ENCODE measurements at places on chromosomes 11 and 22.

DNA sequence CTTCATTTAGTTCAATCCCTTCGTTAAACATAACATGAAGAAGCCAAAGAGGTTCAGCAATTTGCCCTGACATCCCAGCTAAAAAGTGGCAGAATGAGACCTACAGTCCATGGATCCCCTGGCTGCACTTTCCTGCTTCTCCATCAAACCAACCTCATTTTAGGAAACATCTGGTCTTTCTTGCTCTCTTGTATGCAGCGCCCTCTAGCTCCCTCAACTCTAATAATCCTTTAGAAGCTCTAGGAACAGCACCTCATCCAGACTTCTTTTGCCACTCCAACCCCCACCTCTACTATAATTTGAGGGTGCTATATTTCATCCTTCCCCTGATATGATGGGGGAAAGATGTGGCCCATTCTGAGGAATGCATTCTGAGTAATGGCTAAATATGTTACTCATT lies 7.4 kb downstream of the CNTF start:
- DNase-seq = no peak

DNA sequence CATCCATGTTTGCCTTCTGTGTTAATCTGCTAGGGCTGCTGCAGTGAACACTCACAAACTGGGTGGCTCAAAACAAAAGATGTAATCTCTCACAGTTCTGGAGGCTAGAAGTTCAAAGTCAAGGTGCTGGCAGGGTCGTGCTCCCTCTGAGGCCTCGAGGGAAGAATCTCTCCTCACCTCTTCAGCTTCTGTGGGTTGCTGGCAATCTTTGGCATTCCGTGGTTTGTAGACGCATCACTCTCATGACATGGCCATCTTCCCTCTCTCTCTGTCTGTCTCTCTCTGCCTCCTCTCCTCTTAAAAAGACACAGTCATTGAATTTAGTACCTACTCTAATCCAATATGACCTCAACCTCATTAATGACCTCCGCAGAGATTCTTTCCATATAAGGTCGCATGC lies 78.8 kb downstream of the TSPAN18 start:
- DNase-seq = no peak

DNA sequence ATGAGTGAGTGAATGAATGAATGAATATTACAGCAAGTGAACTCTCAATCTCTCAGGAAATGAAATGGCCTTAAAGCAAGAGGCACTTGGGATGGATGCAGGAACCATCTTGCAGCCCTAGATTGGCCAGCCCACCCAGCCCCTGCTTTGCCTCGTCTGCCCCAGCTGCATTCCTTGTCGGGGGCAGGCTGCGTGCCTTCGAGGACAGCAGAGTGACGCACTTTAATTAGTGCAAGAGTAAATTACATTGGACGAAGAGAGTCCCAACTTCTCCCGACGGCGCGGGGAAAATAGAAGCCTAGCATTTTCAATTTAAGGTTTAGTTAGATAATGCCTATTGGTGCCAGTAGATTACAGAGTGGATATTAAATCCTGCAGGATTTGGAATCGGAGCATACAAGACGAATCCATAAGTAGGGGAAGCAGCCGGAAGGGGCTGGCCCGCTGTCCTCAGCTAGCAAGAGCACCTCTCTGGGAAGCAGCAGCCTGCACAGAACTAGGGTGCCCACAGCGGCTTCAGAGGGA lies 33.8 kb downstream of the TRIM29 start:
- DNase-seq = no peak

DNA sequence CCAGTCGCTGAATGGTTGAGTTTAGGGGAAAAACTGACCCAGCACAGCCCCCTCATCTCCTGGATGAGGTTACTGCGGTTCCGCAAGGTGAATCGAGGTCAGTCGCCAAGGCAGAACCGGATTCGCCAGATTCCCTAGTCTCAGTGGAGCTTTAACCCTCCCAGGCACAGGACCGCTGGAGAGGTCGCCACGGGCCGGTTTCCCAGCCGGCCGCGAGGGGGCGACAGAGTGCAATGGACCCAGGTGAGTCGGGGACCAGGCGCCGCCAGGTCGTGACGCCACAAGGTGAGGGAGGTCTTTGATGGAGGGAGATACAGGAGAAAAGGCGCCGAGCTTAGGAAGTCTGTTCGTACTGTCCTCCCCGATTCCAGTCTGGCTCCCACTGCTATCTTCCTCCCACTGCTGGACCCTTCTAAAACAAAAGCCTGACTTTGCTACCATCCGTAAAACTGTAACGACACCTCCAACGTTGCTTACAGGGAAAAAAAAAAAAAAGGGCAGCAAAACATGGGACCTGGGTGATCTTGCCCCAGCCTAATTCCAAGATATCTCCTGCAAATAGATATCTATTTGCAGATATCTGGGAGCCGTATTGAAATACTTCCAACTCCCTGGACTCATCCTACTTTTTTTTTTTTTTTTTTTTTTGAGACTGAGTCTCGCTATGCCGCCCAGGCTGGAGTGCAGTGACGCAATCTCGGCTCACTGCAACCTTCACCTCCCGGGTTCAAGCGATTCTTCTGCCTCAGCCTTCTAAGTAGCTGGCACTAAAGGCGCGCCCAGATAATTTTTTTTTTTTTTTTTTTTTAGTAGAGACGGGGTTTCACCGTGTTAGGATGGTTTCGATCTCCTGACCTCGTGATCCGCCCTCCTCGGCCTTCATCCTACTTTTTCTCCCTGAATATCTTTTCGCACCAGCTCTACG lies 1.4 kb upstream of the GGA1 start:
- peak; percentile 85 for DNase-seq

DNA sequence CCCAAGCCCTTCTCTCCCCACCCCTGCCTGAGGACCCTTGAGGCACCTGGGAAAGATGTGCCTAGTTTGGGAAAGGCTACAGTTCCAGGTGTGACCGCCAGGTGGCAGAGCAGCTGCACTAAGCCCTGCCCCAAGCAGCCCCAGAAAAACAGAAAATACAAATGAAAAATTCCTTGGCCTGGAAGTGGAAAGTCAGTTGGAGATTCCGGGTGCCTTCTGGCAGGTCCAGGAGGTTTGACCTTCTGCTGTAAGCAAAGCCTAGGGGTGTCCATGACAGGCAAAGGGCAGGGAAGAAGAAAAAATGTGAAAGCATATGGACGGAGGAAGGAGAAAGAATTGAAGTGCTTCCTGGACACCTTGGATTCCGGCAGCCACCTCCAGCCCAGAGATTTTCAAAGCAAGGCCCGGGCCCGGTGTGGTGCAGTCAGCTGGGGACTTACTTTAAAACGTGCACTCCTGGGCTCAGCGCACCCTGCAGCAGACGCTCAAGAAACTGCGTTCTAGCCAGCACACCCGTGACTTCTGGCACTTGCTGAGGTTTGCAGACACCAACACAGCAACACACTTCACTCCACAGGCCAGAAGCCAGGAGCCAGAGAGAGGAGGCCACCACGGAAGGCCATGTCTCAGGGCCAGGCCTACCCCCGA lies 37.3 kb upstream of the SLC22A12 start:
- peak; percentile 11 for DNase-seq

DNA sequence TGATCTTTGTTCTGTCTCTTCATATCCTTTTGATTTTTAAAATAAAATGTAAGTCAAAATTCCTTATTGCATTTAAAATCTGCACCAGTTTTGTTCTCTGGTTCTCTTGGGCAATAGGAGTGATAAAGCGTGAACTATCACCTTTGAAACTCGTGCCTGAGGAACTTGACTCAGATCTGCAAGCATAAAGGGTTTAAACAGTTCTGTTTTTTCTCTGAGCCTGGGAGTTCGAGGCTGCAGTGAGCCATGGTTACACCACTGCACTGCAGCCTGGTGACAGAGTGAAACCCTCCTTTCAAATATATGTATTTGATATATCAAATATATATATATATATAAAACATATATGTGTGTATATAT lies 38.9 kb upstream of the CLMP start:
- no peak for DNase-seq

GRCh38 chr22:27022896-27023361 lies 365.5 kb downstream of the MIAT start:
- DNase-seq = no peak
